ENCODE measurements at places on chromosomes 3 and 15. TPM values are rescaled to one million over a fixed set of nuclear protein-coding genes. Genes with fewer than 3 reads are reported as not detected.

Gene POLR2M
- total RNA-seq, result 76.1 TPM

- no peak for DNase-seq
Measured at GRCh38 chr3:194386066-194386465, 13.0 kb downstream of the GP5 start.

DNA sequence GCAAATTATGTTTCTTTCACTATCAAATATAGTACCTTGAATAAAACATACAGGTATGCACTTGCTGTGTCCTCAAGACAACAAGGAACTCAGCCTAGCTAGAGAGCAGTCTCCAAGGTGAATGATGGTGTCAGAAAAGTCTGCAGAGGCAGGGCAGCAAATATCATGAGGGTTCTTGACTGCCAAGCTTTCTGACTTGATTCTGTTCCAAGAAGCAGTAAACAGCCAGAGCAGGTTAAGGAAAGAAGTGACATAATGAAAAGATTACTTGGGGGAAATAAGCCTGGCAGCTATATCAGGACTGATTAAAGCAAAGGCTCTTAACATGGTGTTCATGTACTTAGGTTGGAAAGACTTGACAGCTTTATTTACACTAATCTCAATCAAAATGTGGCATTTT lies 192.2 kb upstream of the GADL1 start:
- DNase-seq, result no peak

Gene TMC3
- not detected for total RNA-seq

- no peak for DNase-seq
Measured at GRCh38 chr3:37882711-37883110, 21.0 kb downstream of the CTDSPL start.

GRCh38 chr3:21407743-21408142 lies 343.3 kb downstream of the ZNF385D start:
- no peak for DNase-seq

GRCh38 chr3:171932153-171932611 lies 89.0 kb downstream of the TMEM212 start:
- DNase-seq, result no peak

DNA sequence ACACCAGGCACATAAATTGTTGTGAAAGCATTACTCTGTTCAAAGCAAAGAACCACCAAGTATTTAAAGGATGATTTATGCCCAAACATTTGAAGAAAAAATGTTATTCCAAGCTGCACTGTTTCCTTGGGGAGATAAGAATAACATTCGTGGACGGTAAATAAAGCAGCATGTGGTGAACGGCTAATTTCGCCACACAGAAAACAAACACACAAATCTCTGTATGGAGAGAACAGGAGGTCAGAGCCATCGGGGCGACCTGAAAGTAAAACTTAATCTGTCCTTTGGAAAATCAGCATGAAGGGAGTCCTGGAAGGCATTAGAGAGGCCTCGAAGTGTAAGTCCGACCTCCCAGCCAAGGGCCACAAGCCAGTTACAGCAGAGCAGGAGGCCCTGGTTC lies 27.1 kb upstream of the GABRG3 start:
- no peak for DNase-seq

- peak; percentile 56 for DNase-seq
Measured at GRCh38 chr3:193240850-193241706, at the start of gene PLAAT1. Gene PLAAT1, plus strand, starts transcription at chr3:193241222. Its CDS starts 14,429 bp downstream, at chr3:193255651.

DNA sequence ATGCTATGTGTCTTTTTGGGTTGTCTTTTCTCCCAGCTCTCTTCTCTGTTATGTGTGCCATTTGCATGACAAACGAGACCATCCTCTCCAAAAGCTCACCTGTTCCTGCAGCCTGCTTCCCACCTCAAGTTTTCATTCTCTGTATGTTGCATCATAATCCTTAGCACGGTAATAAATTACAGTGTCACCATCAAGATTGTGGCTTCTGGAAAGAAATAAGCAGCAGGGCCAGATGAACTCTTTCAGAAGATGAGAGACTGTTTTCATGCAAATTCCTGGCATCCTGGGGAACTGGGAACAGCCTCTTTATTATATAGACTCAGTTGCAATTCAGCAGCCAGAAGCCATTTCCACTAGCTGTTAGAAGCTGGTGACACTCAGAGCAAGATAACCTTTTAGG lies 436.7 kb downstream of the EPHB1 start:
- no peak for DNase-seq

GRCh38 chr3:144028798-144029411 lies 57.3 kb downstream of the DIPK2A start:
- no peak for DNase-seq

Gene NLGN1
- total RNA-seq, result not detected

DNA sequence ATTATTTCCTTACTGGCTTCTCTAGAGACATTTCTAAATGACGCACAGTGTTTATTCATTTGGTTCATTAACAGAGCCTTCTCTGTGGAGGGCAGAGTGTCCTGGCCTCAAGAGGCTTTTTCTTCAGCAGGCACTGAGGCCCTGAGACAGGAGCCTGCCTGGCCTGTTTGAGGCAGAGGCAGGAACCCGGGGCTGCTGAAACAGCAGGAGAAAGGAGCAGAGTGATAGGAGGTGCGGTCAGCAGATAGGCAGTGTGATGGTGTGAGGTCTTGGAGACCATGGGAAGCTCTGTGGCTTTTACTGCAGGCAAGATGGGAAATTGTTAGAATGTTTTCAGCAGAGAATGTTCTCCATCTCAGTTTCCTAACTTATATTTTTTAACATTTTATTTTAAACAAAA lies 358.2 kb downstream of the FEZF2 start:
- DNase-seq, result no peak

Gene KLHL40
- not detected for total RNA-seq

DNA sequence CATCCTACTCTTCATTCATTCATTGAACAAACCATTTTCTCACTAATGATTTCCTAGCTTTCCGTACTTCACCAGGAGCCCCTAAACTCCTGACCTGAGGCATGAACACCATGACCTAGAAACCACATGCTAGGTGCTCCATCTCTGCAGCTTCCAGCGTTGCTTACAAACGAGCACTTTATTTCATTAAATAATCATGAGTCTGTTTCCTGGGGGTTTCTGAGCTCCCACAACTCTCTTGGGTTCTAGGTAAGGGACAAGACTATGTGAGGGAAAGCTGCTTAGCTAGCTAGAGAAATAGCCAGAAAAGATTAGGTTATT lies 1.3 kb downstream of the MAP2K1 start:
- no peak for DNase-seq

Gene CLRN1
- total RNA-seq, result not detected

Gene LXN
- 12.5 TPM for total RNA-seq

Gene CD200R1
- 1.4 TPM for total RNA-seq

DNA sequence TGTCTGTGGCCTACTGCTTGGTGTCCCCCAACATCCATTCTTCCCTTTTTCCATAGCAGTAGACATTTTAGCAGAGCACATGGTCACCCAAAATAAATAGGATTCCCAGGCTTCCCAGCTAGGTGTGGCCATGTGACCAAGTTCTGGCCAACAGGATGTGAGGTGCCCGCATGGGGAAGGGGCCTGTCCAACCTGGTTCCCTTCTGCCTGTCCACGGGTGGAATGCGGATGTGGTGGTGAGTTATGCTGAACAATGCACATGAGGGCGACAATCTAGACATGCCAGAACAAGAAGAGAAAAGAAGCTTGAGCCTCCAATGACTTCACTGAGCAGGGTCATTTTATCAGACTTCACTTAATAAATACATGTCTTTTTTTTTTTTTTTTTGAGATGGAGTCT lies 77.6 kb upstream of the DLG1 start:
- no peak for DNase-seq

Gene SLC6A20
- not detected for total RNA-seq

DNA sequence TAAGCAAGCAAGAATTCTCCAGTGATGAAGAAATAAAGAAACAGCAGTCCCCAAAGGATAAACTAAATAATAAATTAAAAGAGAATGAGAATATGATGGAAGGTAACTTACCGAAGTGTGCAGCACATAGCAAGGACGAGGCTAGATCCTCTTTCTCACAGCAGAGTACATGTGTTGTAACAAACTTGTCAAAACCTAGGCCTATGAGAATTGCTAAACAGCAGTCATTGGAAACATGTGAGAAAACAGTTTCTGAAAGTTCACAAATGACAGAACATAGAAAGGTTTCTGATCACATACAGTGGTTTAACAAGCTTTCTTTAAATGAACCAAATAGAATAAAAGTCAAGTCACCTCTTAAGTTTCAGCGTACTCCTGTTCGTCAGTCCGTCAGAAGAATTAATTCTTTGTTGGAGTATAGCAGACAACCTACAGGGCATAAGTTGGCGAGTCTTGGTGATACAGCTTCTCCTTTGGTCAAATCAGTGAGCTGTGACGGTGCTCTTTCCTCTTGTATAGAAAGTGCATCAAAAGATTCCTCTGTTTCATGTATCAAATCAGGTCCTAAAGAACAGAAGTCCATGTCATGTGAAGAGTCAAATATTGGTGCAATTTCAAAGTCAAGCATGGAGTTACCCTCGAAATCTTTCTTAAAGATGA lies 4.5 kb upstream of the SCG5 start:
- DNase-seq, result no peak

- DNase-seq, result no peak
Measured at GRCh38 chr3:117036259-117036799, 326.8 kb downstream of the TUSC7 start.

Gene HCLS1
- total RNA-seq, result 235 TPM

Gene RAD51
- total RNA-seq, result 75.3 TPM

Gene PLCB2
- 67.9 TPM for total RNA-seq

- DNase-seq, result no peak
Measured at GRCh38 chr3:138673641-138674530, 65.3 kb downstream of the FAIM start.

DNA sequence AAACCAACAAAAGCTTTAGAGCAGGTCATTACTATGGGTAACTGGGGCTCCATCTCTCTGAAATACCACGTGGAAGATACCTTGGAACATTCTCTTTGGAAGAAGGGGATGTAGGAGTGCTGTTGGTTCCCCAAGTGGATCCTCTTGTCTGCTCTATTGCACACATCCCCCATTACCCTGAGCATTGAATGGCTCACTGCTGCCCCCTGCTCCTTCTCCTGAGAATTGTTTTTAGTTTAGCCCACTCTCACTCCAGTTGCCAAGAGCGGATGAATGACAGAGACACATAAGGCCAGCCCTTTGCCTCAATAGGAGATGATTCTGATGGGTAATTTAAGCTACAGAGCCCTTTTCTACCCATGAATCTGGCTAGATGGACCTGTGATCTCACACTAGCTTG lies 135.6 kb upstream of the SUCLG2 start:
- DNase-seq, result peak; percentile 74

Gene GABRR3
- not detected for total RNA-seq

GRCh38 chr3:85627932-85628331 lies 669.1 kb downstream of the CADM2 start:
- DNase-seq, result no peak

Gene UROC1
- total RNA-seq, result not detected

GRCh38 chr3:186525369-186526255 lies 18.6 kb downstream of the CRYGS start:
- DNase-seq, result no peak

DNA sequence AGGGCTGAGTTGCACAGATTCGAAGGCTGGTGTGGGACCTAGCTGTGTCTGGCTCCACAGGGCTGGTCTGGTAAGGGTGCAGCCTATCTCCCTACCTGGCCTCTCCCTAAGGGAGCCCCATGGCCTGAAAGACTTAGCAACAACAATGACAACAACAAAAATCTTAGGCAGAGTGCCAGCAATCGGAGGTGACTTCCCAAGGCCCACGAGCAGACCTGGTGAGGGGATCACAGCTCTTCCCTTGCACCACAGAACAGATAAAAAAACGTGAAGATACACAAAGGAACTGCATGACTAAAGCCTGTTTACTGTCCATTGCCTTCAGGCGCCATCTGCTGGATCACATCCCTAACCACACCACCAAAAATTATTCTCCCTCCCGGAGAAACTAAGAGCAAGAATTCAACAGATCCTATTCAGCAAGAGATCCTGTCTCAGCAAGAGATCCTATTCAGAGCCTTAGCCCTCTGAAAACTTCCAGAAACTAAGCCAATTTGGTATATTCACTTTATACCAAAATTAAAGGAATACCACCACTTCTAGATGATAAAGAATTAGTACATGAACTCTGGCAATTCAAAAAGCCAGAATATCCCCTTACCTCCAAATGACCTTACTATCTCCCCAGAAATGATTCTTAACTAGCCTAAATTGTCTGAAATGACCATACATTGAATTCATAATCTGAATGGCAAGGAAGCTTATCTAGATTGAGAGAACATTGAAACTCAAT lies 24.1 kb upstream of the OR5K4 start:
- peak; percentile 60 for DNase-seq

Gene SYNM
- total RNA-seq, result 0.09 TPM

Gene CHRD
- total RNA-seq, result 0.23 TPM

DNA sequence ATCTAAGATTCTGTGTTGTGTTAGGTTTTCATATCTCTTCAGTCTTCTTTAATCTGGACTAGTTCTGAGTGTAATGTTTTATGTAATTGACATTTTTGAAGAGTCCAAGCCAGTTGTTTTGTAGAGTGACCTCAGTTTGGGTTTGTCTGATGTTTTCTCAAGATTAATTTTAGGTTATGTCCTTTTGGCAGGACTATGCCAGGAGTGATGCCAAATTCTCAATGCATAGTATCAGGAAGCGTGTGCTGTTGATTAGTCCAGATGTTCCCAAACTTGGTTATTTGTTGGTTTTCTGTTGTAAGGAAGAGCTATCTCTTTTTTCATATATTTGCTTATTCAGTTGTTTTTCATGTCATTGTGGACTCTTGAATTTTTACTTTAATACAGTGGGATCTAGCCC lies 32.6 kb downstream of the NMD3 start:
- no peak for DNase-seq

DNA sequence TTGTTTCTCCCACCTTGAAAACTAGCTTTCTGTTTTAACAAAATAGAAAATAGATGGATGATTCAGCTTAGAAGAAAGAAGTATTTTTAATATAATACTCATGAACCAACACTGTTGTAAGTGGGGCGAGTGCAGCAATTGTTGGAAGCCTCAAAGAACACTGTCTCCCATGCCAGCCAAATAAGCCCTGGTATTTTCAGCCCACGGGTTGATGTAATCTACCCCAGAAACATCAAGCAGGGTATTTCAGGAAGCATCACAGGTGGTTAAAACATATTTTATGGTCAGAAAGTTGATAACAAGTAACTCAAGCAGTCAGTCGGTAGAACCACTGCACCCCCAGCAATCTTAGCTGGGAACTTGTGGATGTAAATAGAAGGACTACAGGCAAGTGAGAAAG lies 115.9 kb downstream of the SV2B start:
- DNase-seq, result no peak

DNA sequence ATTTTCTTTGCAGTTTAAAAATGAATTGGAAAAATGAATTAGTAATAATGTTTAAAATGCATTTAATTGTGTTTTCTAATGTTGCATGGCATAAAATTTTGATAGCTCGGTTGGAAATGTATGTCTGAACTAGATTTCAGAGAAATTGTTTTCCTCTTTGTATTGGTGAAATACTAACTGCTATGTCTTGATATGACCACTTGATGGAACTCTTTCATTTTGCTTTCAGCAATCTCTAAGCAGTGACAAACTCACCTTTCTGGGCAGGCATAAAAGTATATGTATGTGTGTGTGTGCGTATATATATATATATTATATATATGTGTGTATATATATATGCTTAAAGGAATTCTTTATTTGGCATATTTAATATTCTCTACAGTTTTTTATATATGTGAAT lies 239.3 kb upstream of the ZNF717 start:
- DNase-seq, result no peak

Gene LYZL4
- total RNA-seq, result not detected

GRCh38 chr15:85950101-85950500 lies 129.6 kb upstream of the AGBL1 start:
- no peak for DNase-seq

- DNase-seq, result no peak
Measured at GRCh38 chr15:95799286-95800200, 531.0 kb upstream of the NR2F2 start.

- no peak for DNase-seq
Measured at GRCh38 chr3:42524751-42525150, 22.3 kb downstream of the VIPR1 start.
